Upper lobe of left lung (tissue), 6 donors: ENCODE measurements at places on chromosomes 2 and 18. TPM values are rescaled to one million over a fixed set of nuclear protein-coding genes. Genes with fewer than 3 reads are reported as not detected.

Gene OTOS
- total RNA-seq: not detected

Gene REG3A
- not detected for total RNA-seq

Gene CD302
- 36.7 TPM for total RNA-seq

Gene LDLRAD4
- 23.7 TPM for total RNA-seq

Gene PHLPP1
- total RNA-seq: 14.7 TPM

Gene FEV
- total RNA-seq: not detected

Gene ACTG2
- 10.8 TPM for total RNA-seq

Gene SP110
- total RNA-seq: 36.9 TPM

Gene ADGRF3
- not detected for total RNA-seq

Gene PMAIP1
- total RNA-seq: 4.4 TPM

Gene ASXL3
- 0.46 TPM for total RNA-seq

Gene ACMSD
- 0.20 TPM for total RNA-seq

Gene EMILIN1
- total RNA-seq: 158 TPM

Gene FBXO11
- 48.3 TPM for total RNA-seq
